Tongue (tissue), 3 donors: ENCODE measurements at places on chromosomes 4 and X.

GRCh38 chr4:151908201-151908600 is 147.4 kb upstream of the GATB start:
- DNase-seq: no peak

DNA sequence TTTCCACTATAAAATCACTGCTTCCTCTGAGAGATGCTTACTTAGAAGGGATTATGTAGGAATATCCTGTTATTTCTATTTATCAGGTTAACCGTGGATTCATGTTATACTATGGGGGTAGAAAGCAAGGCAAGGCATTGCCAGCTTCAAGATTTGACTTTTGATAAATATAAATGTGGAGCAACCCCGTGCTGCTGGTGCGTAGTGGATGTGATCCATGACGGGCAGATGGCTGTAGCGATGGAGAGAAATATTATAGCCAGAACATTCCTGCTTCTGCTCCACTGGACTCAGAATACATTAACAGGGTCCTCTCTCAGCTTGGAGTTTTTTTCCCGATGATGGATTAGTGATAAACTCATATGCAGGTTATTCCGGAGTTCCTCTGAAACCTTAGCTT is 157.6 kb downstream of the TENM3 start:
- no peak for DNase-seq

GRCh38 chr4:108116423-108117168 is 52.1 kb downstream of the LEF1 start:
- DNase-seq: no peak

DNA sequence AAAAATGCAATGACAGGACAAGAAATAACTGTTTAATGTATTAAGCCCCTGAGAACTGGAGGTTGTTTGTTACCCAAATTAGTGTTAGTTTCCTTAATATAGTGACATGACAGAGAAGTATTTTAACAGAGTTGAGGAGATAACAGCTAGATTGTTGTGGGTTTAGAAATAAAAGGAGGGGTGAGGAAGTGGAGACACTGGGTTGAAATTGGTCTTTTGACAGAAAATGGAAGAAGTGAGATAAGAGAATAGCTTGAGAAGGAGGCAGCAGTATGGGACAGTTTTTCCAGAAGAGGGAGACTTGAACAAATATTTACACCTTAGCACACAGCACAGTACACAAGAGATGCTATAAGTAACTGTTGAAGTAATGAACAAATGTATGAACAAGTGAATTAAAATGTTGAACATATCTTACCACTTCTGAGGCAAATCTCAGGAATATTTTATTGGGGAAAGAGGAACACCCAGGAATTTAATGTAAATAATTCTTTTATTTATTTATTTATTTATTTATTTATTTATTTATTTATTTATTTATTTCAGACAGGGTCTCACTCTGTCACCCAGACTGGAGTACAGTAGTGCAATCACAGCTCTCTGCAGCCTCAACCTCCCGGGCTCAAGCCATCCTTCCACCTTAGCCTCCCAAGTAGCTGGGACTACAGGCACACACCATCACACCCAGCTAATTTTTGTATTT is 58.0 kb upstream of the EGFL6 start:
- DNase-seq: no peak

- no peak for DNase-seq
Observed at GRCh38 chr4:150367326-150367725, 214.6 kb upstream of the MAB21L2 start.

GRCh38 chrX:123807835-123808416 is 51.9 kb upstream of the XIAP start:
- no peak for DNase-seq

GRCh38 chrX:11100281-11101035 is 10.7 kb upstream of the HCCS start:
- peak; percentile 80 for DNase-seq

GRCh38 chrX:40248822-40249221 is 151.1 kb upstream of the BCOR start:
- no peak for DNase-seq

DNA sequence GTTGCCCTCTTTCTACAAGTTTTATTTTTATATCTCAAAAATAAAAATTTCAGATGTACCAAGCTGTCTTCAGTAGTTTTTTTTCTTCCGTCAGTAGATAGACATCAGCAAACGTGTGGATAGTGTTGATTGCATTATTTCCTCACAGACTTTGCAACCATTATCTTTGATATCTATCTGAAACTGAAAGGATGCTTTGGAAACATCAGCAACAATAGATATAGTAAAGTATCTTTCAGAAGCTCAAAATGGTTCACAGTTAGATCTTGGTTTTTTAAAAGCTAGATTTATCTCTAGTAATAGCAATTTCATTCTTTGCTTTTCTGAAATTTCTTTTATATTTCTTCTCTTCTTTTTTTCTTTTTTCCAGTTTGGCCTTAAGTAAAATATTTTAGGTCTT is 246.9 kb upstream of the PCDH7 start:
- no peak for DNase-seq

DNA sequence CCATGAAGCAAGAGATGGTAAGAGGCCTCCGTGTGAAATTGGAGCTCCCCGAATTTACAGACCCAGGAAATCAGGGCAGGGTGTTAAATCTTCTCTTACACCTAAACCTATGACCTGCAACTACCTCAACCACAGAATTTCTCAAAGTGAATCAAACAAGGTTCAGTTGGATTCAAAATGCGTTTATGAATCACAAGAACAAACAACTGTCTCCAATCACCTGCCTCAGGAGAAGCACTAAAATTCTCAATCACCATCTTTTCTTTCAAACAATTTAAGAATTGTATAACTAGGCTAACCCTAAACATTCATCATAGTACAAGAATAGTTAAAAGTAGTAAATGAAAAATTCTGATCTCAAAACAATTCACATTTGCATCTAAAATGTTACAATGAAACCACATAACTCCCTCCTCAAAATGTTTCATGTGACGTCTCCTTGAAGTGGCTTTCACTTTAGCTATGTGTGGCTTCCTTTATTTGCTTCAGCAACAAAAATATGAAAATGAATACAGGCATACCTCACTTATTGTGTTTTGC is 19.2 kb downstream of the PPP3CA start:
- DNase-seq: no peak

DNA sequence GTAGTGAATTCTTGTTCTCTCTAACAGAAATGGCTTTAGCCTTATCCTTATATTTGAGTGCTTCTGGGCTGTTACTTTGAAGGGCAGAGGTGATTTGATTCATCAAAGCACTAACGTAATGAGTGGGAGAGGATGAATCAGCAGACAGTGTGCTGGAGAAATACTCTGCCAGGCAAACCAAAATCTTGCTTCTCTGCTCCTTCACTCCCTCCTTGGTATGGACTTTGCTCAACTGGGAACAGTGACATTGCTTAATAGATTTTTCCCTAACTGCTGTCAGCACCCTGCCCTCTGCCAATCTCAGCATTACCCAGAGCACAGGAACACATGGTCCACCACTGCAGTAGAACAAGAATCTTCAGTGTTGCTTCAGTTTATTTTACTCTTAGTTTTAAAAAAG is 56.0 kb downstream of the PDLIM5 start:
- DNase-seq: peak; percentile 21

DNA sequence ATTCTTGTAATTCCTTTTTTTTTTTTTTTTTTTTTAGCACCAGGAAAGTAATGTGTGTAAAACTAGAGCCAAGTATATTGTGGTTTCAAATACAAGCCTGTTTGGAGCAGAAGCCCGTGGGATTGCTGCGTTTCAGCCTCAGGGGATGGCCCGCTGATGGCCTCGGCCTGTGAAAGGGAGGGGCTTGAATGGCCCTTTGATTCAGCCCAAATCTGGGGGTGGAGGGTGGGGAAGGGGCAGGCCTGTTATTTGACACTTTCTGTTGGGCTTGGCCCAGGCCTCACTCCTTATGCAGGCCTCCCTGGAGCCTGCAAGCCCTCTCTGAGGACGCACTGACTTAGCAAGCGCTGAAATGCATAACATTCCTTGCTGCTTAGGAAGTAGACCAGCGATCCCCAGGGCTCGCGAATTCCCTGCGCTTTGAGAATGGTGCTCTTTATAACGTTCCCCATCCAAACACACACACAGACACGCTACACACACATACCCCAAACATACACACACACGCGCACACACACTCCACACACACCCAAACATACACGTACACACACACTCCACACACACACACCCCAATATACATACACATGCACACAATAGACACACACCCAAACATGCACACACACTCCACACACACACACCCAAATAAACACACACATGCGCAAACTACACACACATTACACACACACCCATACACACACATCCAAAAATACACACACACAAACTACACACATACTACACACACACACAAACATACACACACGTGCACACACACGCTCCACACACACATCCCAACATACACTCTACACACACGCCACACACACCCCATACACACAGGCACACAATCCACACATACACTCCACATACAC is 29.6 kb downstream of the TLR10 start:
- peak; percentile 95 for DNase-seq

DNA sequence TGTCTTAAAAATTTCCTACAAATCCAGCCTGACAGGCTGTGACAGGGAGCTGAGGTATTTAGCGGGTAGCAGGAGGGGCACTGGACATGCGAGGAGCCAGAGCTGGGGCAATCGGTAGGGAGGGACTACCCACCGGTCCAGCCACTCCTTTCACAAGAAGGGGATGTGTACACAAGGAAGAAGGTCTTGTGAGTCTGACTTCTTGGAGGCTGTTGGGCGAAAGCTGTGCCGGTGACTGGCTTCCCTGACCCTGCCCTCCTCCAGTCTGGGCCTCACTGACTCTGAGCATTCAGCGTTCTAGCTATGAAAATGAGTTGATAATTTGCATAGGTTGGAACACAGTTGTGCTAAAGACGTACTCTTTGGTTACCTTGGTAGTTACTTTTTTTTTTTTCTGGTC is 12.7 kb upstream of the CXCL8 start:
- DNase-seq: no peak

GRCh38 chr4:112147697-112148096 is 2.4 kb downstream of the FAM241A start:
- DNase-seq: peak; percentile 5
